ENCODE measurements at places on chromosomes 3 and 15. TPM values are rescaled to one million over a fixed set of nuclear protein-coding genes. Genes with fewer than 3 reads are reported as not detected.
A peak's percentile ranks its signal among the peaks of the same experiment; 100 is the strongest.

Gene CLRN1
- not detected for total RNA-seq

GRCh38 chr15:39304931-39305728 lies 275.7 kb upstream of the THBS1 start:
- peak; percentile 49 for DNase-seq

Gene ZNF502
- 5.4 TPM for total RNA-seq

GRCh38 chr3:120685411-120685810 lies 3.4 kb upstream of the HGD start:
- DNase-seq = no peak

Gene GALNT15
- 37.7 TPM for total RNA-seq
